ENCODE measurements at places on chromosomes 1 and 21.
A peak's percentile ranks its signal among the peaks of the same experiment; 100 is the strongest.

DNA sequence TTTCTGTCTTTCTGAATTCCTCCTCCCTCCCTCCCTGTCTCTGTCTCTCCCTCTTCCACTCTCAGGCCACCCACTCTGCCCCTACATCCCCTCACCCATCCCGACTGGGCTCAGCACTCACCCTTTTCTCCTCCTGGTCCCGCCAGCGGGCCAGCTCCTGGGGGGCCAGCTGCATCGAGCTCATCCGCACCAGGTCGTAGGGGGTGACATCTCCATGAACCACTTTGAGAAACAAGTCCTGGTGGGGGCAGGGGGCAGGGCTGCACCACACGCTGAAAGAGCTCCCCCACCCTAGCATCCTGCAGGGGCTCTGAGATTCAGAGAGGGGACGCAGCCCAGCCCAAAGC is 17.8 kb downstream of the SPOCD1 start:
- DNase-seq = no peak

DNA sequence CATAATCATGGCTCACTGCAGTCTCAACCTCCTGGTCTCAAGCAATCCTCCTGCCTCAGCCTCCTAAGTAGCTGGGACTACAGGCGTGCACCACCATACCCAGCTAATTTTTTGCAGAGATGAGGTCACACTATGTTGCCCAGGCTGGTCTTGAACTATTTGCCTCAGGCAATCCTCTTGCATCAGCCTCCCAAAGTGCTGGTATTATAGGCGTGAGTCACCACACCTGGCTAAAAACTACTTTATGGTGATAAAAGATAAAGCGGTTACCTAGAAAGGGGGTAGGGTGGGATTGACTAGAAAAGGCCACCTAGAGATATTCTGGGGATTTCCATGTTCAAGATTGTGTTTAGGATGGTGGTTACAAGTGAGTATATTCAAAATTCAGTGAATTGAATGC is 5.0 kb downstream of the TSTD1 start:
- no peak for DNase-seq

DNA sequence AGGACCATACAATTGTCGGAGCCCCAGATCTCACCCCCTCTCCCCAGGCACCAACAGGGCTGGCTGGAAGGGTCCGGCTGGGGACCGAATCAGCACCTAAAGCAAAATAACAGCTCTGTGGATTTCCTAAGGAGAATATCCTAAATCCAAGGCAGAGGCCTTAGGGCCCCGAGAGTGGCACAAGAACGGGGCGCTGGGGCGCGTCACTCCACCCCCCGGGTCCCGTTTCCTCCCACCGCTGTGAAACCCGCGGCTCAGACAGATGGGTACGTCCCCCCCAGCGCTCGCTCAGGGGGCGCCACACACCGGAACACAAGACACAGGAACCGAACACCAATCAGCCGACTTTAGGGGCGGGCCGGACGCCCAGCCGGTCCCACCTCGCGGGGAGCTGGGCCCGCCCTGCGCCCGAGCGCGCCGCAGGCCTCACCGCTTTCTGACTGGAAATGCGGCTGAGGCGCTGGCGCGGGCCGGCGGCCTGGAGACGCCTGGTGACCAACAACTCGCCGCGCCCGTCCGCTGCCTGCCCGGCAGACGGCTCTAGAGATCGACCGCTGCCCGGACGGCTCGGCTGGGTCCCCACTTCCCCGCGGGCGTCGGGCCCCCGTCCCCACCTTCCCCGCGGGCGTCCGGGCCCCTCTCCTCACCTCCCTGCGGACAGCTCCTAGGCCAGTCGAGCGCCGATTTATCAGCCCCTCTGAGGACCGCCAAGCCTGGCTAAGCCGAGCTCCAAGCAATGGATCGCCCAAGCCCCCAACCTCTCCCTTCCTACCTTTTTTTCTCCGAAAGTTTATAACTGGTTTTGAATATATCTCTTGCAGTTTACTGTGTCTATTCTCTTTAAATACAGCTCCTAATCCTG is at the start of gene HFM1:
TSS of gene HFM1 (minus strand) at position 687 of the 862 bp plus-strand sequence. CDS start 3,755 bp downstream, outside the sequence.
- peak; percentile 95 for DNase-seq

- no peak for DNase-seq
Measured at GRCh38 chr1:201893431-201893830, 4.7 kb downstream of the SHISA4 start.

- no peak for DNase-seq
Measured at GRCh38 chr1:178659789-178660208, 65.2 kb upstream of the RALGPS2 start.

GRCh38 chr1:209866201-209866600 is 38.4 kb downstream of the UTP25 start:
- DNase-seq = no peak

DNA sequence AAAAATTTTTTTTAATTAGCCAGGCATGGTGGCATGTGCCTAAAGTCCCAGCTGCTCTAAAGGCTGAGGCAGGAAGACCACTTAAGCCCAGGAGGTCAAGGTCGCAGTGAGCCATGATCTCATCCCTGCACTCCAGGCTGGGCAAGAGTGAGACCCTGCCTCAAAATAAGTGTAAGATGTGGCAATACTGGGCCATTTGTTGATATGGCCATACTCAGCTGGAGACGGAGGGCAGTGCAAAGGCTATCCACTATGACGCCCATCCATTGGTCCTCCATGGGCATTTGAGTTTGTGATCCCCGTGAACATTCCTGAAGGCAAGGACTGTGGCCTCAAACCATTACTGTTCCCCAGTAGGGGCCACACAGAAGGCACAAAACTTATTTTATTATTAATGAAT is 1.5 kb downstream of the CASP9 start:
- no peak for DNase-seq

- DNase-seq = no peak
Measured at GRCh38 chr1:1185101-1185765, 11.6 kb downstream of the TTLL10 start.

- no peak for DNase-seq
Measured at GRCh38 chr1:111219557-111220286, 7.8 kb upstream of the CHI3L2 start.

DNA sequence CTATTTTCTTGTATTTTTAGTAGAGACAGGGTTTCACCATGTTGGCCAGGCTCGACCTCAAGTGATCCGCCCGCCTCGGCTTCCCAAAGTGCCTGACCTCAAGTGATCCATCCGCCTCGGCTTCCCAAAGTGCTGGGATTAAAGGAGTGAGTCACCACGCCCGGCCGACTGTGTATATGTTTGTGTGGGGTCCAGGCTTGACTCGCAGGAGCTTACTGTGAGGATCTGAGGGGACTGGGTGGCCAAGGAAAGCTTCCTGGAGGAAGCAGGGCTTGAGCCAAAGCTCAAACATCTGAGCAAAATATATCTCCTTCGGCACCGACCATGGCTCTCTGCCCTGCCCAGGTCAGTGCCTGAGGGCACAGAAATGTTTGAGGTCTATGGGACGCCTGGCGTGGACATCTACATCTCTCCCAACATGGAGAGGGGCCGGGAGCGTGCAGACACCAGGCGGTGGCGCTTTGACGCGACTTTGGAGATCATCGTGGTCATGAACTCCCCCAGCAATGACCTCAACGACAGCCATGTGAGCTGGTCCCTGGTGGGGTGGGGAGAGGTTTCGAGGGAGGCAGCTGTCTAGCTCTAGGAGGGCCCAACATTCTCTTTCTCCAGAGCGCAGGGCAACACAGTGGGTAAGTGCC is 10.5 kb downstream of the PADI3 start:
- DNase-seq = no peak

- no peak for DNase-seq
Measured at GRCh38 chr1:59714966-59715365, 99.8 kb upstream of the HOOK1 start.

- DNase-seq = no peak
Measured at GRCh38 chr1:224068458-224069072, 45.3 kb upstream of the FBXO28 start.

GRCh38 chr1:177830531-177831135 is 139.2 kb downstream of the SEC16B start:
- no peak for DNase-seq

DNA sequence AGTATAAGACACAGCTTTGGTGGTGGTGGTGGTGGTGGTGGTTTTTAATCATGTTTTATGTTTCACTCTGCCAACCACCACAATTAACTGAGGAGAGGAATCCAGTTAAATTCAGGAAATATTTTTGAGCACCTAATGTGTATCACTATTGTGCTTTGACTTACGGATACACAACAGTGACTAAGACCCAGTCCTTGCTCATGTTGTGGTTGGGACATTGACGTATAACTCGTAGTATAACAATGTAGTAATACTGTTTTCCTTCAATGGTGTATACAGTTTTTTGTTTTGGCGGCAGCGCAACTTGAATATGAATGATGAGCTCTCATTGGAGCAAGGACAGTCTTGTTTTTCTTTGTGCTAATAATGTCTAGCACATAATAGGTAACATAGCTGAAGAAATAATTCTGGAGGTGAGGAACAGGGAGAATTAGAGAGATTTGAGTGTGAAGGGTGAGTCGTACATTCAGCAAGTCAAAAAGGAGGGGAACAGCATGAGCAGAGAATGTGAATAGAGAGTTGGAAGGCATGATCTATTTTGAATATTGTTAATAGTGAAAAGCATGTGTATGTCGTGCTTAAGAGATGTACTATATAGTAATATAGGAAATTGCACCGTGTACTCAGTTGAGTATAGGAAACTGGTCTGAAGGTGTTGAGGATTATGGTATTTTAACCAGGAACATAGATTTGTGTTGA is 5.5 kb downstream of the CACYBP start:
- DNase-seq = no peak

DNA sequence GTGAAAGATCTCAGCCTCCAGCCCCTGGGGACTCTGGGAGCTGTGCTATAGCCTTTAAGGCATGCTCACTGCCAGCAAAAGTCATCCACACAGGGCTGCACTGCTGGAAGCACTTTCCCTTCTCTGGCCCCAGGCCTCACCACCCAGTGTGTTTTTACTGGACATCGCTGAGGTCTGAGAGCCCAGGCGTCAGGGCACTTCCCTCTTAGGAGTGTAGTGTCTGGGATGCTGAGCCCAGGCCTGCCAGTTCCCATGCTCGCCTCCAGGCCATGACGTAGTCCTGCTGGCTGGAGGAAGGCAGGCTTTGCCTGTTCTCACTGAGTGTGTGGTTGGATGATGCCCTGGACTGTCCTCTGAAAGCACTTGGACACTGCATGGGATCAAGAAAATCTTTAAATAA is 101.2 kb downstream of the GDAP2 start:
- no peak for DNase-seq

GRCh38 chr21:42081138-42081537 is 10.0 kb downstream of the UMODL1 start:
- no peak for DNase-seq

DNA sequence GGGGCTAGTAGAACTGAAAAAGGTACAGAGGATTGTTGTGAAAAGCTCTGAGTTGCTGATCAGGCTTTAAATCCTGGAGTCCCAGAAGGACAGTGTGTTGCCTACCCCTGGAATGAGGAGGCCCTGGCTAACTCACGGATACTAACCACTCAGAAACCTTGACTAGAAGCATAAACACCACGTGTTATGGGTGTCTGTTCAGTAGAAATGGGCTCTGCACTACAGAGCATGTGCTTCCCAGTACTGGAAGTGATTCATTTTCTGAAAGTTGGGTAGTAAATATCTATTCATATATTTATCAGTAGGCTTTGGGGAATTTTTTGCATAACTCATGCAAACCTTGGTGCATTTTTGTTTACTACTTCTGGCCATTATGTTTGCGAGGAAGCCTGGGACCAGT is 15.1 kb upstream of the CLCA1 start:
- DNase-seq = no peak

GRCh38 chr1:201185123-201185453 is 5.5 kb upstream of the IGFN1 start:
- DNase-seq = no peak

DNA sequence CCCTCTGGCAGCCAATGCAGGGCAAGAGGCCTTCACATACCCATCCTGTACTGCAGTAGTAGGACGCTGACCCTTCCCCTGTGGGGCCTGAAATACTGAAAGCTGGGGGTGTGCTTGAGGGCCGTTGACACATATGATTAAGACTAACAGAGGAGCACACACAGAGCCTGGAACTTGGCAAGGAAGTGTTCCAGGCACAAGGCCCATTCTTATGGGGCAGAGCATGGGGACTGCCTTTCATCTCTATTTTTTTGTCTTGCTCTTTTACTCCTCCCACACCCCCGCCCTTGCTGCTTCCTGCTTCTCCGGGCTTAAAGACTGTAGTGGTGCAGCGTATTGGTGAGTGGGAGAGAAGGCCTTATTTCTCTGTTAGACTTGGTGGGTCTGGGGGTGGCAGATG is 137.4 kb downstream of the BACH1 start:
- DNase-seq = no peak

DNA sequence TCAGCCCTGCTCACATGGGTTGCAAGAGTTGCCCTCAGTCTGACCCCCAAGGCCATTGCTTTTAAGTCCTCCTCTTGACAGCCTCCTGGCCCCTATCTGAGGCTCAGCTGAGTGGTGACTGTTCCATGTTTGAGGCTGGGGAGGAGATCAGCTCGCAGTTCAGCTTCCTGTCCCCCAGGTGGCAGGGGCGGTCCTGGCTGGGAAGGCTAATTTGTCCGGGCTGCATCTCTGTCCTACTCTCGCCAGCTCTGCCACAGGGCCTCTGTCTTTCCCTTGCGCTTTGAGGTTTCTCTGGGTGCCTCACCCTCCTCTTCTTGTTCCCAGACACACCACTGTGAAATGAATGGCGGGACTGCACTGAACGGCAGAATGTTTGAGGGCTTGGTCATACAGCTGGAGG is 157.3 kb downstream of the KCNJ6 start:
- peak; percentile 27 for DNase-seq

GRCh38 chr1:25523542-25523941 is 19.9 kb upstream of the LDLRAP1 start:
- peak; percentile 64 for DNase-seq

DNA sequence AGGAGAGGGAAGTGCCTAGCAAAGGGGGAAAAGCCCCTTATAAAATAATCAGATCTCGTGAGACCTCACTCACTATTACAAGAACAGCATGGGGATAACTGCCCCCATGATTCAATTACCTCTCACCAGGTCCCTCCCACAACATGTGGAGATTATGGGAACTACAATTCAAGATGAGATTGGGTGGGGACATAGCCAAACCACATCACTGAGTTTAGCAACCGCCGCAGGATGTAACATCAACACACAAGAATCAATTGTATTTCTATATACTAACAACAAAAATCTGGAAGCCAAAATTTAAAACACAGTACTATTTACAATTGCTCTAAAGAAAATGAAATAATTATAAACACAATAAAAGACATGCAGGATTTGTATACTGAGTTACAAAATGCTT is 21.9 kb downstream of the DIRAS3 start:
- no peak for DNase-seq

DNA sequence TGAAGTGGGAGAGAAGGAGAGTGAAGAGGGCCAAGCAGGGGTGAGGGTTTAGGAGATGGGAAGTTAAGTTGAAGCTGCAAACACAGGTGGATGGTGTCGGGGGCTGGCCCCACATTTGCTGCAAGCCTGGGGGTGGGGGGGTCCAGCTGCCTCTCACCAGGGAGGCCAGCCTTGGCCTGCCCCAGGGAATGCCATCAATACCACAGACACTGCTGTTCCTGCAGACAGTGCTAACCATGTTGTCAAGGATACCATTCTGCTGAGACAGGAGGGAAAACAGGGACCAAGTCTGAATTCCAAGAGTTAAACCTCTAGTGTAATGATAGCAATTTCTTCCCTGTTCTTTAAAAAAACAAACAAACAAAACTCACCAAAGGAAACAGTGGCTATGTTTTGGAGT is 8.0 kb downstream of the MECR start:
- no peak for DNase-seq

GRCh38 chr1:115529216-115529897 is 112.4 kb upstream of the VANGL1 start:
- no peak for DNase-seq

- DNase-seq = no peak
Measured at GRCh38 chr1:110556471-110556807, 37.5 kb upstream of the KCNA10 start.
